ENCODE measurements at places on chromosomes 13 and 19.
A peak's percentile ranks its signal among the peaks of the same experiment; 100 is the strongest.

DNA sequence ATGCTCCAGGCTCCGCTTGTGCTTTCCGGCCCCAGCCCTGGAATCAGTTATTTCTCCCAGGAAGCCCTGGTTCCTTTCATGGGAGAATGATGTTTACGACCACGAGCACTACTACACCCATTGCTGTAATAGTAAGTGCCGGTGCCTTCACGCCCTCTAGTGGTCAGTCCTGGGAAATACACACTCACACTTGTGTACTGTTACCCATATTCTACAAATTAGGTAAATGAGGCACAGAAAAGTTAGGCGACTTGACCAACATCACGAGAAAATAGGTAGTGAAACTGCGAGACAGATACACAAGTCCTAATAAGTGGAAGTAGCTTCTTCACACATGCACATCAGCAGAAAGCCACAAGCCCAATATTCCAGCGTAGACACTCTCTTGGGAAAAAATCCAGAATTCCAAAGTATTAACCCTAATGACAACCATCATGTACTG is 21.7 kb downstream of the CEACAM21 start:
- DNase-seq: peak; percentile 59

DNA sequence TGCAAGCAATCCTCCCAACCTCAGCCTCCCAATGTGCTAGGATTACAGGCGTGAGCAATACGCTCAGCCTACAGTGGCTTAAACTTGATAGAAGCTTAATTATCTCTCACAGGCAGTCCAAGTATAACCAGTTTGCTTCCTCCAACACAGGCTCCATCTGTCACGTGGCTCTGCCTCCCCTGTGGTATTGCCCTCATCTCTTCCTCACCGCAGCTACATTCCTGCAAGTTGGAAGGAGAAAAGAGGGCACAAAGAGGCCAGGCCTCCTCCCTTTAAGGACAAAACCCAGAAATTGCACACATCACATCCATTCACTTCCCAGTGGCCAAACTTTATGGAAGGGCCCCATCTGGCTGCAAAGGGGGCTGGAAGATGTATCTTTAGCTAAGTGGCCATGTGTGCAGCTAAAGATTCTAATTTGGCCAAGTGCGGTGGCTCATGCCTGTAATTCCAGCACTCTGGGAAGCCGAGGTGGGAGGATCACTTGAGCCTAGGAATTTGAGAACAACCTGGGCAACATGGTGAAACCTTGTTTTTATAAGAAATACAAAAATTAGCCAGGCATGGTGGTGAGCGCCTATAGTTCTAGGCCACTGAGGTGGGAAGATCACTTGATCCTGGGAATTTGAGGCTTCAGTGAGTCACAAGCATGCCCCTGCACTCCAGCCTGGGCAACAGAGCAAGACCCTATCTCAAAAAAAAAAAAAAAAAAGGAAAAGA is 3.1 kb upstream of the SDHAF1 start:
- no peak for DNase-seq

DNA sequence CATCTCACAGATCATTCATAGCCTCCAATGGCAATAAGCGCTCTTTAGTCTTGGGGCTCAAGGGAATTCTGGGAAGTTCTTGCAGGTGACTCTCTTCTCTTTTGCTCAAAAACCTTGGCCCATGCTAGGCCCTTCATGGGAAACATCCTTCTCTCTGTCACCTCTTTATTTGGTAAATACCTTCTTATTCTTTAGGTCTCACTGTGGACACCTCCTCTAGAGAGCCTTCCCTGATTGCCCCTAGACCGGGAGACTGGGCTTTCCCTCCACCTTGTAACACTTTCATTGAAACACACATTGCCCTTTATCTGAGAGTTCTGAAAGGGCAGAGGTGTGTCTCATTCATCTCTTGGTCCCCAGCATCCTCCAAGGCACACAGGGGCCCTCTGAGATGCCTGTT is 1.9 kb downstream of the C19orf81 start:
- DNase-seq: no peak

GRCh38 chr19:10270180-10270615 is 722 bp upstream of the ICAM1 start:
- peak; percentile 20 for DNase-seq

- DNase-seq: peak; percentile 47
These were observed 16.0 kb upstream of the SLC7A10 start for GRCh38 chr19:33241530-33242101.

DNA sequence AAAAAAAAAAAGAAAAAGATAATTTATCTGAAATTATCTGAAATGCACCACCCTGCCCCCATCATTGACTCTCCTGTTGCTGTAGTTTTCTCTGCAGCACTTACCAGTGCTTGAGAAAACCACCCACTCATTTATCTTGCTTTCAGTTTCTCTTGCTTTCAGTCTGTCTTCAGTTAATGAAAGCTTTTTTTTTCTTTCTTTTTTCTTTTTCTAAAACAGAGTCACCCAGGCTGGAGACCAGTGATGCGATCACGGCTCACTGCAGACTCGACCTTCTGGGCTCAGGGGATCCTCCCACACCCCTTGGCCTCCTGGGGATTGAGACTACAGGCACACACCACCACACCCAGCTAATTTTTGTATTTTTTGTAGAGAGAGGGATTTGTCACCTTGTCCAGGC is 4.3 kb upstream of the ACP5 start:
- DNase-seq: no peak

DNA sequence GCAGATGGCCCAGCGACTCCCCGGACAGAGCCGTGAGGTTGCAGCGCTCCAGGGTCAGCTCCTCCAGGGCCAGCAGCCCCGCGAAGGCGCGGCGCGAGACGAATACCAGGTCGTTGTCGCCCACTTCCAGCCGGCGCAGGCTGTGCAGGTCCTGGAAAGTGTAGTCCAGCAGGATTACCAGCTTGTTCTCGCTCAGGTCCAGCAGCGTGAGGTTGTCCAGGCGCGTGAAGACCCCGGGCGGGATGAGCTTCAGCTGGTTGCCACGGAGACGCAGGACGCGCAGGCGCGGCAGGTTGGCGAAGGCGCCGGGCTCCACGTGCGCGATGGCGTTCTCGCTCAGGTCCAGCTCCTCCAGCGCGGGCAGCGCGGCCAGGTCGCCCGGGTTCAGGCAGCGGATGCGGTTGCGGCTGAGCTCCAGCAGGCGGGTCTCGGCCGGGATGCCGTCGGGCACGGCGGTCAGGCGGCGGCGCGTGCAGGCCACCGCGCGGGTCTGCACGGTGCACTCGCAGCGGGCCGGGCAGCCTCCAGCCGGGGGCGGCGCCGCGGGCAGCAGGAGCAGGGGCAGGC is 9.3 kb upstream of the PEAK3 start:
- DNase-seq: peak; percentile 86

DNA sequence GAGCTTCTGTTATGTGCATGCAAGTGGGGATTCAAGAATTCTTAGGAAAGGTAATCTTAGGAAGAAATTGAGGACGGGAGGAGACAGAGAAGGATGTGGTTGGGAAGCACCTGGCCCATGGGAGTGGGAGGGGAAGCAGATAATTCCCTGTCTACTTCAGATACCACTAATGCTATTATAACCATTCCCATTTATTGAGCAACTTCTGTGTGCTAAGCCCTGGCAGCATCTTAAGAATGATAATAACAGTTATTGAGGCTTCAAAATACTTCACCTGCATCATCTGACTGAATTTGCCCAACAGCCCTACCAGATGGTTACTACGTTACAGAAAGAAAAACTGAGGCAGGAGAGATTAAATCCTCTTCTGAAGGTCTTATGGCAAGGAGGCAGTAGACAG is 1.4 kb downstream of the EPS8L1 start:
- DNase-seq: no peak

GRCh38 chr13:38883783-38884182 is 106.8 kb downstream of the STOML3 start:
- no peak for DNase-seq
